BJ (cell line): ENCODE measurements at places on chromosomes 6 and 20.

GRCh38 chr20:52586660-52587059, 385.5 kb upstream of the TSHZ2 start:
- DNase-seq = no peak

- no peak for DNase-seq
These were observed 147.8 kb downstream of the HS3ST5 start for GRCh38 chr6:114195027-114195365.

- no peak for DNase-seq
These were observed 109.7 kb downstream of the AGPAT4 start for GRCh38 chr6:161164182-161164625.

DNA sequence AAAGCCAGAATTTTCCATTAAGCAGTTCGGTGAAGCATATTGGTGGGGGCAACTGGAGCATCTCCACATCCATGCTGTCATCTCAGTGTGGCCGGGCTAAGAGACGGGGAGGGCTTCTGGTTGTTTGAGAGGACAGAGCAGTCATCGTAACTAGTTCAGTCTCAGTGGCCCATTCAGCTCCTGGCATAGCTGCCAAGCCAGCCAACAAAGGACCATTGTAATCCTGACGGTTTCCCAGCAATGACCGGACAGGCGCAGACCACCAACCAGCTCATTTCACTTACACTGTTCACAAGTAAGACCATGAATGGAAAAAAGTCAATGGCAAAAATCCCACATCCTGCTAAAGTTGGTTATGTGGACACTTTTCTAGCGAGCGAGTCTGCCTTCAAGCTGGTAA, 14.9 kb upstream of the HDDC2 start:
- no peak for DNase-seq

DNA sequence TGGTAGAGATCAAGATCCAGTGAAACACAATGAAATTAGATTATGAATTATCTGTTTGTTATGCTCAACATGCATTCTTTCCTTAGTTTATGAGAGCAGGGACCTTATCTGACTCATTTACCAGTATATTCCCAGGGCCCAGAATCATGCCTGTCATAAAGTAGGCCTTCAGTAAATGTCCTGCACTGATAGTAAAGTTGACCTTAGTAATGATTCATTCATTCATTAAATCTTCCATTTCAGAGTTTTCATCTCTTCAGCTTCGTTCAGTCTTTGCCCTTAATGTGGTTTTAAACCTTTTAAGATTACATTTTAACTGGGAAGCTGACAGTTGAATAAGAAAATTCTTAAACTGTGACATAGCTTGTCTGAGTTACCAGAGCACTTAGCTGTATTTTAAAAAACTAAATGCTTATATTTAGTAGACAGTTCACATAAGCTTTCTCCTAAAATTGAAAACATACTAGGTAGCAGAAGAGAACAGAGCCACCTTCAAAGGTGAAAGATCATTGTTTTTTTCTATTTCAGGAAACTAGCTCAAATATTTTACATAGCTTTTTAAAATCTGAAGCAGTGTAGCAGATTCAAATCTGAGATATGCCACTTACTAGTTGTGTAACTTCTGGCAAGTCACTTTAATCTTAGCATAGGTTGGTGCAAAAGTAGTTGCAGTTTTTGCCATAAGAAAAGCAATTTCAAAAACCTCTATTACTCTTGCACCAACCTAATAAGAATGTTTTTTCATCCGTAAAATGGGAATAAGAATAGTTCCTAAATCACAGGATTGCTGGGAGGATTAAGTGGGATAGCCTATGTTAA, 41.4 kb downstream of the MCM8 start:
- DNase-seq = peak; percentile 61

- no peak for DNase-seq
These were observed 20.7 kb upstream of the ZMYND8 start for GRCh38 chr20:47377122-47377722.

- DNase-seq = no peak
These were observed 6.8 kb downstream of the GUCA1A start for GRCh38 chr6:42179945-42180313.

DNA sequence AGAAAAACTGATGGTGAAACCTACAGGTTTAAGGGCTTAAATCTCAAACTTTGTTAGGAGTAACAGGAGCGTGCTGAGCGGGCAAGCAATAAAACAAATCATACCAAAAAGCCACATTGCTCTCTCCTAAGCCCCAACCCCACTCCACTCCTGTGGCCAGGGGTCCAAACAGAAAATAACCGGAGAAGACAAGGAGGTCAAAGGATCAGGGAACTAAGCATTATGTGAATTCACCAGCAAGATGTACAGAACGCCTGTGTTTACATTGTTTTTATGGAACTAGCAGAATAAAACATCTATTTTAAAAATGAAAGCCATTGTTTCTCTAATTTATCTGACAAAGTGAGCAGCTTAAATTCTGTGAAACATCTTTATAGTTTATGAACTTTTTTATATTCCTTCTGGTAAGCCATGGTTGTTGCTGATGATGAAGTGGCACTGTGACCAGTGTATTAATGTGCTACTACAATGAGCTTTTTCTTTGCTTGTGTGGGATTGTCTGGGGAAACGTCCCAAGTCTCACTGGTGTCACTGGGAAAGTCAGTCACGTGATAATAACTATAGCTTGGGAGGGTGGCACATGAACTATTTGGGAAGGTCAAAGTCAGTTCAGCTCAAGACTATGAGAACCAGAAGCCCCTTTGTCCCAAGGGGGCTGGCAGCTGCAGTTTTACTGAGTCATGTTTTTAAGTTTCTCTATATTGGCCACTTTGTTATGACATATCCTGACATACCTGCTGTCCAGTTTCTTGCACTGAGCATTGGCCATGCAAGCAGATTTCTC, 9.8 kb downstream of the FAM210B start:
- DNase-seq = no peak

DNA sequence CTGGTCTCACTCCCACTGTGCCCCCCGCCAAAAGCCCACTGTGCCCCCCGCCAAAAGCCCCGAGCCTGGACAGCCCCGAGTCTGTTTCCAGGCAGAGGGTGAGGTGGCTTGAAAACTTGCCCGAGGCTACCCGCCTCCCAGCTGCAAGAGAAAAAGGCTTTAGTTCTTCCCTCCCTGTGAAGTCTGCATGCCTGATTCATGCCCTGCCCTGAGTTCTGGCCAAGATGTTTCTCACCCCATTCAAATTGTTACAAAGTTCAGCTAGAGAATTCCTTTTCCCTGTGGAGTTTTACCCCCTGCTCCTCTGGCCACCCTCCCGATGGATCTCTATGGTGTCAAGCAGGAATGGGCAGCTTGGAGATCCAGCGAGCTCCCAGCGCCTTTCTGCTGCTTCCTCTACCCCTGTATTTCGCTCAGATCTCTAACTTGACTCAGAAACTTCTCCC, 298.8 kb upstream of the MAP3K7 start:
- DNase-seq = no peak

DNA sequence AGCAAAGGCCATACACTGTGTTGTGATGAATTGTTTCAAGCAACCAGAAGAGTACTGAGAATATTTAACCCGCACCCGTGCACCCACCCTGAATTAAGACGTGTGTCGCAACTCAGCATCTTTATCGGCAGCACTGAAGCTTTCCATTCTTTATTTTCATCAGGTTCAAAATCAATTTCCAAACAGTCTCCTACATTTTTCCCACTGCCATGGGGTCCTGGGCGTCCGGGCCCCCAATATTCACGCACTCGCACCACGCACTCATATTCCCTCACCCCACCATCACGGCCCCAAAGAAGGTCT, 1.8 kb downstream of the LTB start:
- no peak for DNase-seq

DNA sequence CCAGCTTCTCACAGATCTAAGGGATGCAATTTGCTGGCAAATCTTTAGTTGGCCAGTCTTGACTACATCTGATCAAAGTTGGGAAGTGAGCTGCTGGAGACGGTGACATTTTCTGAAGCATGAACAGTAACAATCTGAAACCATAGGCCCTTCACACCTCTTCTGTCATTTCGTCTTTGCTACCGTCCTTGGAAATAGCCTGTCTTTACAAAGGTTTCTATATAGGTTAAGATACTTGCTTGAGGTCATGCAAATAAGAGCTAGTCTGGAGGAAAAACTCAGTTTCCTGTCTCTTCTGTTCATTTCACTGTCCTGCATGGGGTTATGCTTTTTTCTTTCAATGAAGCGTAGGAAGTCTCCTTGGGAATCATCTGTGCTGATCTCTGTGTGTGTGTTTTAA, 55.6 kb downstream of the CARMIL1 start:
- DNase-seq = no peak

GRCh38 chr20:59812286-59813125, 120.9 kb downstream of the SYCP2 start:
- no peak for DNase-seq

GRCh38 chr6:35596448-35597442, 84.0 kb upstream of the TULP1 start:
- DNase-seq = no peak

DNA sequence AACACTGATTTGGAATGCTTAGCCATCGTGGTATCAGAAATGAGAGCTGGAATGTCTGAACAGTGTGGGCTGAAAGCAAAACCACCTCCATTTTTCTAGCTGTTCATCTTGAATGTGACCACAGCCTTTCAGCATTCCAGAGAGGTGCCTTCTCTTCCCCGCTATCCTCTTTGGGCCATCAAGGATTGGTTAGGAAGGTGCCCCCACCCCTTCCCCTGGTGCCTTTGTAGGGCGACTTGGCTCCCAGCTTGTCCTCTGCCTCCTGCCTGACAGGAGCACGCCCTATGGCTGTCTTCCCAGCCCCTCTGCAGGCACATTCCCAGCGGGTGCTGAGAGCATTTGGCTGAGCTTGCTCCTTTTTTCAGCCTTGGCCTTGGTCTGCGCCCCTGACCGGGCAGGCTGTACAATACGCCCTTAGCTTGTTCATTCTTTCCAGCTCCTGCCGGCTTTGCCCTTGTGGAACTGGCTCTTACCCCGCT, 97.5 kb downstream of the ARMC2 start:
- no peak for DNase-seq

GRCh38 chr20:44027343-44028002, 112.8 kb downstream of the TOX2 start:
- DNase-seq = no peak

- peak; percentile 8 for DNase-seq
These were observed 31.0 kb downstream of the GLO1 start for GRCh38 chr6:38671885-38672467.

GRCh38 chr6:11380969-11381744, 148.7 kb upstream of the NEDD9 start:
- no peak for DNase-seq

DNA sequence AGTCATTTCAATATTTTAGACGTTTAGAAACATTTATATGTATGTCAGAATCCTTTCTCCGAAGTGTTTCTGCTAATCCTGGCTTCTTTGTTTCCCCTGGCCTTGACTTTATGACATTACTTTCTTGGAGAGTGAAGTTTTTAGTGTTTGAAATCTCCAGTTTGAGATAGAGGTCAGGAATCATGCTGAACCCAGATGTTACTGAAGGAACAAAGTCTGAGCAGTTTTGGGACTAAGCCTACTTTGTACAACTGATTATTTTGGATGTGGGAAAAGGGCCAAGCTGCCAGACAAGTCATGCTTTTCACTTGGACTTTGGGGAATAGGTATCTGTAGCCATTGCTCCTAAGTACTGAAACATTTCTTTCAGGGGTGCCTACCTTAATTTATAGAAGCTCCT, 2.3 kb downstream of the RNF144B start:
- no peak for DNase-seq

DNA sequence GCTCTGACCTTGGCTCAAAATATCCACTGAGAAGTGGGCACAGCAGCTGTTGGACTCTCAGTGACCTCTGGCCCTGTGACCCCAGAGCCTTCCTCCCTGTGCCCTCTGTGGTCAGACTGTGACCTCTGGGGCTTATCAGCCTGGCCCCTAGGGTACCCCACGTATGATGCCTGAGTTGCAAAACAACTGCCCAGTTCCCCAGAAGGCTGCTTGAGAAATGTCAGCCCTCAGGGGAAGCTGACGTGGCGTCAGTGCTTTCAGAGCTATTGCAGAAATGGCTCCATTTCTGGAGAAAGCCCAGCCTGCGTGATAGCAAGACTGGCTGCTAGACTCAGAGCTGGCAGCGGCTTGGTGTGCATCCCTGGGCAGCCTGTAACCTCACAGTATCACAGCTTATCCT, 31.5 kb upstream of the TGM2 start:
- DNase-seq = peak; percentile 75

DNA sequence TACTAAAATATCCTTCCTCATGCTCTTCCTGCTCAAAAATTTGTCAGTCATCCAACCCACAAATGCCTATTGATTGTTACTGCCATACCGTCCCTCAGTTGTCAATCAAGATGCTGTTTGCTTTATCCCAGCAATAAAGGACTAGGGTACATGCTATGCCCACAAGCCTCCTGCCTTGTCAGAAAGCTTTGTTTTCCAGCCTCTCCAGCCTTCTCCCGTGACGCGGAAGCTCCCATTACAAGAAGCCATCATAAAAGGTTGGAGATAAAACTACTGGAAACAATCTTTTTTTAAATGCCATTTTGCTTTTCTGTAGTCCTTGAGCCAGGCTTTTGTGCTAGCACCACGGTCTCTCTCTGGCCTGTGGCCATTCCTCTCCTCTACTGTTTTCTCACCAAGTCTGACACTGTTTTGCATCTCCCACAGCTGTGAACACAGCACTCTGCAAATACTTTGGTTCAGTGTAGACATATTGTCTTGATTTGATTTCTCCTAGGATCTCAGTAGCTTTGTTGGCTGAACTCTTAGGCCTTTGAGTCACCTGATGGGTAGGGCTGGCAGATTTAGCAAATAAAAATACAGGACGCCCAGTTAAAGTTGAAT, 495.7 kb upstream of the JARID2 start:
- no peak for DNase-seq

DNA sequence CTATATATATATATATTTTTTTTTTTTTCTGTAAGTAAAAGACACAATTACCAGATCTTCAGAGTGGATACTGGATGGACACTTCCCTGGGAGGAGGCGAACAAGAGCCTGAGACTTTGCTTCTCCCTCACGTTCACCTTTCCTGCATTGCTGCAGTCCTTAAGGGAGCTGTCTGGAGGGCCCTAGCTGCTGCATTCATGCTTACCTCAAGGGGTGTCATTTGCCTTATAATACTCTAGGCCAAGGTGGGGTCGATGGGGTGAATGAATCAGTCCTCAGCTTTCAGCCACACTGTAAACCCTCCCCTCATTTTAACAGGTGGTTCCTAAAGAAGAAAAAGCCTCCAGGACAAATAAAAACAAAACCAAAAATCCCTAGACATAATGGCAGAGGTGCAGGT, 34.8 kb upstream of the CD83 start:
- no peak for DNase-seq
